Activated CD8-positive, alpha-beta T cell treated with anti-CD3 and anti-CD28 coated beads for 36 hours (primary cell): ENCODE measurements at places on chromosomes 2 and 18. TPM values are rescaled to one million over a fixed set of nuclear protein-coding genes. Genes with fewer than 3 reads are reported as not detected.
A peak's percentile ranks its signal among the peaks of the same experiment; 100 is the strongest.

The ARHGAP28 gene
- total RNA-seq: not detected

The ALPP gene
- total RNA-seq: not detected

The CPLX4 gene
- not detected for total RNA-seq

The SCG2 gene
- total RNA-seq: not detected

GRCh38 chr2:231168460-231169139 lies 29.8 kb upstream of the ARMC9 start:
- no peaks in the 10 kb centered on the region for H3K27me3 ChIP-seq
- H3K36me3 ChIP-seq: peaks cover 56% of the 10 kb centered on the region

- peak; percentile 34 for DNase-seq
- no peaks in the 10 kb centered on the region for H3K36me3 ChIP-seq
- no peak overlapping the region for H3K4me3 ChIP-seq
- no peak overlapping the region for H3K27ac ChIP-seq
Measured at GRCh38 chr2:234930397-234930796, 21.4 kb upstream of the SH3BP4 start.

GRCh38 chr2:219998107-219998506 lies 370.7 kb downstream of the SLC4A3 start:
- no peaks in the 10 kb centered on the region for H3K36me3 ChIP-seq
- H3K27ac ChIP-seq: no peak overlapping the region

The SEPTIN10 gene
- total RNA-seq: 0.86 TPM

The OTOS gene
- total RNA-seq: not detected

GRCh38 chr2:102758439-102758838 lies 3.4 kb upstream of the TMEM182 start:
- no peak overlapping the region for H3K27ac ChIP-seq
- H3K36me3 ChIP-seq: peaks cover 11% of the 10 kb centered on the region
- H3K4me1 ChIP-seq: no peaks in the 10 kb centered on the region
- H3K4me3 ChIP-seq: no peak overlapping the region
- H3K27me3 ChIP-seq: no peaks in the 10 kb centered on the region
- DNase-seq: no peak

GRCh38 chr2:149148194-149149006 lies 109.9 kb downstream of the LYPD6B start:
- H3K27ac ChIP-seq: no peak overlapping the region
- no peak overlapping the region for H3K4me3 ChIP-seq
- no peaks in the 10 kb centered on the region for H3K4me1 ChIP-seq
- peaks cover 18% of the 10 kb centered on the region for H3K27me3 ChIP-seq
- DNase-seq: no peak
